ENCODE measurements at places on chromosomes 11 and 22.

GRCh38 chr22:28670161-28670560 lies 9.5 kb downstream of the TTC28 start:
- no peak for DNase-seq

DNA sequence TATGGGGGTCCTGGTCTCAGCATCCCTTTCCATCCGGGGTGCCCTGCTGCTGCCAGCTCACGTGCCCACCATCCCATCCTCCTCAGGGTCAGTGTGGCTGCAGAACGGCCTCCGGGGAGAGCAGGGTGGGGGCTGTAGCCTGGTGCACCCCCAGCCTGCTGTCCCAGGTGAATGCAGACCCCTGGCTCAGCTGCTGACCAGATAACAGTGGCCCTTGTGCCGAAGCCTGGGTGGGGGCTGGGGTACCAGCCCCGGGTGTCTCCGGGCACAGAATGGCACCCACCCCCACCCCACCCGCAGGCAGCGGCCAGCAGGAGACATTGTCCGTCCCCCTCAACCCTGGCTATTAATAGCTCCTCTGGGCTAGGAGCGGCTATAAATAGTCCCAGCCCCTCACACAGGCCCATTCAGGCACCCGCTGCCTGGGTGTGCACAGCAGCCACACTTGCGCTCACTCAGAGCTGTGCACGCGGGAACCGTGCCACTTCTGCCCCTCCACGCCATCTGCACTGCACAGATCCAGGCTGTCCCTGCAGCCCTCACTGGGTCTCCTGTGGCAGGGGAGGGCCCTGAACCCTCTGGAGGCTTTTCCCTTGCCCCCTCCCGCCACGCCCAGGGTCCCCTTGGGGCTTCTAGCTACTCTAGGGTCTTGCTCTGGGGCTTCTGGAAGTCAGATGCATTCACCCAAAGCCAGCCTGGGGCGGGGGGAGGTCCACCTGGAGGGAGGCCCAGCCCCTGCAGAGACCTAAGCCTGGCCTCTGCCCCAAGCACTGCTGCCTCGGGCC lies 18.7 kb downstream of the CRELD2 start:
- no peak for DNase-seq

- DNase-seq: peak; percentile 47
Measured at GRCh38 chr11:76073724-76074123, 132.6 kb downstream of the WNT11 start.

GRCh38 chr11:1054143-1055108 lies 17.9 kb upstream of the MUC6 start:
- no peak for DNase-seq

GRCh38 chr11:59011655-59012397 lies 72.5 kb downstream of the GLYATL1 start:
- no peak for DNase-seq

- DNase-seq: no peak
Measured at GRCh38 chr11:129803533-129803932, 12.1 kb upstream of the TMEM45B start.

- peak; percentile 69 for DNase-seq
Measured at GRCh38 chr22:36757668-36758211, 18.2 kb downstream of the IFT27 start.

All from fibroblast of lung (primary cell).